ENCODE measurements at places on chromosomes 6 and 20.

- no peak for DNase-seq
Observed at GRCh38 chr20:17967521-17968365, 851 bp downstream of the SNX5 start.

DNA sequence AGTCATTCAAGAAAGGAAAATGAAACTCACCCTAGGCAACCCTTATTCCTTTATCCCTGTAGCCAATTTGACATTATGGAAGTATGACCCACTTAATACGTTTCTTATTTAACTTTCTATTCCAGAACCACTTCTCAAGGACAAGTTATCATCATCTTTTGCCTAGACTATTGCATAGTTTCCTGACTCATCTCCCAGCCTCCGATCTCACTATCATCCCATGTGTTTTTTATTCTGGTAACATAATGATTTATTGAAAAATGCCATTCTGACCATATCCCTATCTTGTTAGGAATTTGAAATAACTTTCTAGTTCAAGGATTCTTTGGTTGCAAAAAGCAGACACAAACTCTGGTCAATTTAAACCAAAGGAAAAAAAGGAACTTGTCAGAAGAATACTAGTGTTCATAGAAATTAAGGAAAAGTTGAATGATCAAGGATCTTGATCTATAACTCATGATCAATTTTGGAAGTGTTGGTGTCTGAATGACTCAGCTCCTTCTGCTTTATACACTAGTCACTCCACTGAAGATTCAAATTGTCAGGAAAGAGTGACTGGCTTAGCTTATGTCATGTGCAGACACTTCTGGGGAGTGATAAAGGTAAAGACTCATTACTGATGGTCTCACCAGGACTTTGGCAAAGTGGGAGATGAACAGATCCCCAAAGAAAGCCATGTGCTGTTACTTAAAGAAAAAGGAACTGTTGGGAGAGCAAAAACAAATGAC lies 8.5 kb upstream of the TINAG start:
- no peak for DNase-seq

DNA sequence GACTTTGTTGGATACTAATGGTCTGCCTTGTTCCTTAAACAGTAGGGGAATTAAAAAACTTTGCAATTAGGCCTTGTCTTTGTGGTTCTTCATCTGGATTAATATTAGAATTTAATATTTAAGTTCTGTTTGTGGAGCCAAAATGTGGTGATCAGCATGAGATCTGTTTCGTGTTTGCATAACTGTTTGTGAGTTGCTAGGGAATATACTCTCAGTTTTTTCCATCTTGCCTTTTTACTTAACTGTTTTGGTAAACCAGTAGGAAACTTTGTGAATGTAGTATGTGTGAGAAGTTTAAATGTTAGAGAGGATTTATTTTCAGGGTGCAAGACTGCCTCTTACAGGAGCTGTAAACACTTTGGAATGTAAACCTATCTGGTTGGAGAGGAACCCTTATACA lies 35.6 kb downstream of the LRRC1 start:
- no peak for DNase-seq

DNA sequence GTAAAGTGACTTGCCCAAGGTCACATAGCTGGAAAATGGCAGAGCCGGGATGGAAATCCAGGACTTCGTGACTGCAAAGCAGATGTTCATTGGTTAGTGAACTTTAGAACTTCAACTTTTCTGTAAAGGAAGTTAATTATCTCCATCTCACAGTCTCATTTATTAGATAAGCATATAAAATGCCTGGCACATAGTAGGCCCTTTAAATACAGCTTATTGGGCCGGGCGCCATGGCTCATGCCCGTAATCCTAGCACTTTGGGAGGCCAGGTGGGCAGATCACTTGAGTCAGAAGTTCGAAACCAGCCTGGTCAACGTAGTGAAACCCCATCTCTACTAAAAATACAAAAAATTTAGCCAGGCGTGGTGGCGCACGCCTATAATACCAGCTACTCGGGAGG lies 1.7 kb upstream of the MMP9 start:
- DNase-seq = no peak

- DNase-seq = no peak
Observed at GRCh38 chr6:70673601-70674000, 5.9 kb downstream of the SMAP1 start.

- DNase-seq = no peak
Observed at GRCh38 chr20:14888134-14888533, 550.7 kb upstream of the FLRT3 start.

DNA sequence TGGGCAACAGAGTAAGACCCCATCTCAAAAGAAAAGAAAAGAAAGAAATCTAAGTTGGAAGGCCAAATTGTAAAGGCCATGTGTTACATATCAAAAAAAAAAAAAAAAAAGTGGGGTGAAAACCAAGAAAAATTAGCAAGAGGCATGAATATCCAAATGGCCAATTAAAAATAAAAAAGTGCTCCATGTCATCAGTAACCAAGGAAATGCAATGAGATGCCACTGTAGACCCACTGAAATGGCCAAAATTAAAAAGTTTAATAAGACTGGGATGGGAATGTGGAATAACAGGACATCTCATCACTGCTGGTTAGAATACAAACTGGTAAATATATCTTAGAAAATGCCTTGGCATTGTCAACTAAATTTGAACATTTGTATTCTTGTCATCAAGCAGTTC lies 30.1 kb upstream of the BCLAF1 start:
- DNase-seq = no peak

DNA sequence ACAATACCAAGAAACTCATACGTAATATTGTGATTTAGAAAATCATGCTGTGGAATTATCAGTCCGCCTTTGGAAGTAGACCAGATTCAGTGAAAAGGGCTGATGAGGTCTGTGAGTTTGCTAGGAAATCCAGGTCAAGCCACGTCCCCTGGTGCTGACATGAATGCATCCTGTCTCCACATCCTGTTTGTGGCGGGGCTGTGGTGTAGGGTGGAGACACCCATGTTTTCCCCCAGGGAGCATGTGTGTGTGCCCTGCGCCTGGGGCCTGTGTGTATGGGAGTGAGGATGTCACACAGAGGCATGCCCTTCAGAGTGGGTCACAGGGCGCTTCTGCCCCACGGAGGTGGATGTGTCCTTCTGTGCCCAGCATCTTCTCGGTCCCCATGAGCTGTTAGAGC lies 109.1 kb downstream of the SASH1 start:
- no peak for DNase-seq

GRCh38 chr20:46078954-46079353 lies 10.8 kb downstream of the NCOA5 start:
- DNase-seq = no peak

DNA sequence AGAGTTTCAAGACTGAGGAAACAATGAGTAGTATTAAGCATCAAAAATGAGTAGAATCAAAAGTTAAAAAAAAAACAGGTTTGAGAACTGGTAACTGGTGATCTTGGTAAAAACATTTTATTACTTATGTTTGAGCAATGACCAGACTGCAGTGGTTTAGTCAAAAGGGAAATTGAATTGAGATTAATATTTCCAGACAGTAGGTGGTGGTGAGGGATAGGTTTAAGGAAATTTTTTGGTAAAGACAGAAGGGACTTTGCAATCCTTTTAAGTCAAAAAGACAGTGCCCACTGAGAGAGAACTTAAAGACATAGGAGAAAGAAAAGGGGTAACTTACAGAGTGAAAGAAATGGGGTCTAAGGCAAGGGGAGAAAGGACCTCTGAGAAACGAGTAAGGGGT lies 156.9 kb downstream of the ASCC3 start:
- no peak for DNase-seq

- no peak for DNase-seq
Observed at GRCh38 chr6:166463359-166464067, 80.8 kb upstream of the MPC1 start.

DNA sequence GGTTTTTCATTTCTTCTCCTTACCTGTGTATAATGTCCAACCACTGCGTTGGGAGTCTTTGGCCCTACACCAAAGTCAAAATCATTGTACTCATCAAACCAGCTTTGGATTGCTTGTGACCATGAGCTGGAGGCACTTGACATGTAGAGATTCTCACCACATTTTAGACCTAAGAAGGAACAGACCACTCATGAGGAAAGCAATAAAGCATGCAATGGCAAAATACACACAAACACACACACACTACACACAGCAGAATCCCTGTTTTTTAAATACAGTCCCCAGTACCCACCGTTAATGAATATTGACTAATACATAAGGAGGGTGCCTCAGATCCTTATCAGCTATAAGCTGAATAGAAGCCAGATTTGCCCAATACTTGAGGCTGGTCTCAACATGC lies 10.5 kb downstream of the CRISP3 start:
- no peak for DNase-seq

DNA sequence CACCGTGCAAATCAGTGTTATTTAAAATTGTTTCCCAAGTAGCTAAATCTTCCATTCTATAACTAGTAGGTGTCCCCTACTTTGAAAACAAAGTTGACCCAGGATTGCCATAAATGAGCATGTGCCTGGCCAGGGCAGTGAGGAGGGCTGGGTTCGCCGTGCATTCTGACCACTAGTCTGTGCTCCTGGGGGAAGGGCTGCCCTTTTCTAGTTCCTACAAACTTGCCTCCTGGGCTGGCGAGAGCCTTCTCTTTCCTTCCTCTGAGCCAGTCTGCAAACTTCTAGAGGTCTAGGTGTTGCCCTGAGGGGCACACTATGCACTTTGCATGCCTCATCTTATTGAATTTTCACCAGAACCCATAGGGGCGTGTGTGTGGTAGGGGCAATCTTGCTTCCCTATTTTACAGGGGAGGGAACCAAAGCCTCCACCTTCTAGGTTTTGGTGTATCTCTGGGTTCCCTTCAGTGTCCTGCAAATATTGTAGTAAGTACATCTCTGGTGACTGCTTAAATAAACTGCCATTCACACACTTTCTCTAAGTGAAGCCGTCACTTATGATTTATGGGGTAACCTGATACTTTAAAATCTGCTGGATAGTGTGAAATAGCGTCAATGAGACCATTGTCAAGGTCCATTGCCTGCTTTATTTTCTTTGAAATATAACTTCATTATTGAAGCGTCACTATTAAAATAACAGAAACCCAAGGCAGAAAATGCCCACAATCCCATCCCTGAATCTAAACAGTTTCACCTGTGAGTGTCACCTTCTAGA lies 42.2 kb downstream of the CDH26 start:
- peak; percentile 72 for DNase-seq

GRCh38 chr20:61168605-61169004 lies 83.5 kb upstream of the CDH4 start:
- no peak for DNase-seq

DNA sequence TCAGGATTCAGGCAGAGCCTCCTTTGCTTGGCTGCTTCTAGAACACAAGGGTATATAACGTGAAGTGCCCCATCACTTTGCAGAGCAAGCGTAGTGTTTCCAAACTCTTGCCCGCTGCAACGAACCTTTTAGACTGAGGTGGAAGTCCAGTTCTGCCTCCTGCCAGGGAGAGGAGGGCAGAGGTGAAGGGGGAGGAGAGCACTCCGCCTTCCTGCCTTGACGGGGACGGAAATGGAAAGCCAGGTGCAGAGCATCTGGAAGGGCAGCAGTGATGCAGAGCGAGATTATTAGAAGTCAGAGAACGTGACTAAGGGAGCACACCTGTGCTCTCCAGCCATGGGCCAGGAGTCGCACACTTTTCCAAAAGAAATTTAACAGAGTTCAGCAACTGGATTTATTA lies 63.4 kb downstream of the RREB1 start:
- no peak for DNase-seq

DNA sequence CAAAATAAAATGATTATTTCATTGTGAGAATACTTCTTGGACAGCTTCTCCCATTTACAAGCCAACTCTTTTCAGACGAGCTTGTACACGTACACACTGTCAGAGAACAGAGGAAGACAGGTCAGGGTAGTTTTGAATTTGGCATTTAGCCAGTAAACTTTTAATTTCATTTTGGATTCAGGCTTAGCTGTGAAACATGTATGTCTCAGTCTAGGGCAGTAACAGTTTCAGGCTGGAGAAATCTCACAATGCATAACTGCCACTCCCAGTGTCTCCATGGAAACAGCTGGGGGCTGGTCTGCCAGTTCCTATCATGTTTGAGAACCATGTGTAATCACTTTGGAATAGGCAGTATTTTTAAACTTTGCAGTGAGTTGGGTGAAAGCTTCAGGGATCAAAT lies 22.0 kb upstream of the QKI start:
- no peak for DNase-seq

DNA sequence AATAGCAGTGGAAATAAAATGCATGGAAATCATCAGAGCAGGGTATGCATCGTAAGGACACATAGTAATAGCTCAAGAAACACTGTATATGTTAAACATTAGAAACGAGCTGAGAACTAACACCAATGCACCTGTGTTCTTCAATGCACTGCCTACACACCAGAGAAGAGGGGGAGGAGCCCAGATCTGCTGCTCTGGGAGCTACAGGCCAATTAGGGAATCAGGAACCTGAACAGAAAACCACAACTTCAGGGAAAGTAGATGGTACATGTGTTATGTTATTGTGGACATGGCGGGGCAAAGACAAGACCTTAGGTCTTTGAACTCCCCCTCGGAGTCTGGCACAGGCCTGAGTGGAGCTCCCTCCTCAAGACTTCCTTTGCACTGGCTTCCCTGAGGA lies 39.7 kb downstream of the RIPOR3 start:
- no peak for DNase-seq

DNA sequence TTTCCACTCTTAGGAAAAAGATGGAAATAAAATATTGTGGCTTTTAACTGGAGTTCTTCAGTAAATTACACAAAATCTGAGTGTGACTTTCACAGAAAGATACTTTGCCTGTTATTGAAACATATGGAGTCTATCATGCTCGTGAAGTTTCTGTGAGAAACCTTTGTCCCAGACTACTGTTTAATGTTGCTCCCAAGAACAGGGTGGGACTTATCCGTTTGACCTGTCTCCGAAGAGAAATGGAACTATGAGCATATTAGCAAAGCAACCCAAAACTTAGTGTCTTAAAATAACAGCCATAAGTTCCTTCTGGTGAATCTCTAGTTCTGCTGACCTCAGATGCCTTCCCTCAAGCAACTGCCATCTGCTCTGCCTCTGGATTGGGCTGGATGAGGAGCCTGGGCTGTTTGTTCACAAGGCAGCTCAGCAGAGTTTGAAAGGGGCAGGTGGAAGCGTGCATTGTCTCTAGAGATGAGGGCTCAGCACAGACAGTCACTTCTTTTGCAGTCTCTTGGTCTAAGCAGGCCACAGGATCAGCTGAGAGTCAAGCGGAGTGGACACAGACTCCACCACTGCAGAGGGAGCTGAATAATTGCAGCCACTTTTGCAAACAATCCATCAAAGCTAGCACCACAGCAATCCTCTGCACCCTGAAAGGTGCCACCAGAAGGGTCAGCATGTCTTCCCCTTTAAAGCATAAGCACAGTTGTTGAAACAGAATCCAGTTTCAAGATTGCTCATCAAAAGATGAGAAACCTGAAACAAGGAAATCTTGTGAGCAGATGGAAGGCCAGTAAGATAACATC lies 52.8 kb downstream of the MYB start:
- DNase-seq = no peak
